ENCODE measurements at places on chromosomes 4 and X.

- DNase-seq = no peak
Observed at GRCh38 chr4:54726907-54727306, 69.2 kb downstream of the KIT start.

DNA sequence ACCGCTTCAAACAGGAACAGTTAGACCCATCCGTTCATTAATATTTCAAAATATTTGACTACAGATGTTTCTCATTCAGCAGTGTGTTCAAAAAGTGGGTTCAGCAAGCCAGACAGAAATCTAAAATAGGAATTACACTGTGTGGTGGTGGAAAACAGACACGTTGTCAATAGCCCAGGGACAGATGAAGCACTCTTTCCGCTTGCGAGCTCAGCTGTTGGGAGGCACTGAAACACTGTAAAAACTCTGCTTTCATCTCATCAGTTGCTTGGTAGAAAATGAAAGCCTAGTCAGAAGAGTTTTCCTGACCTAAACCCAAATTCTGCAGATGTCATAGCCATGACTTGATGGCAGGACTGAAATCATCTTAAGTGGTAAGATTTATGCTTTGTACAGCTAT, 38.5 kb downstream of the LRP2BP start:
- no peak for DNase-seq

DNA sequence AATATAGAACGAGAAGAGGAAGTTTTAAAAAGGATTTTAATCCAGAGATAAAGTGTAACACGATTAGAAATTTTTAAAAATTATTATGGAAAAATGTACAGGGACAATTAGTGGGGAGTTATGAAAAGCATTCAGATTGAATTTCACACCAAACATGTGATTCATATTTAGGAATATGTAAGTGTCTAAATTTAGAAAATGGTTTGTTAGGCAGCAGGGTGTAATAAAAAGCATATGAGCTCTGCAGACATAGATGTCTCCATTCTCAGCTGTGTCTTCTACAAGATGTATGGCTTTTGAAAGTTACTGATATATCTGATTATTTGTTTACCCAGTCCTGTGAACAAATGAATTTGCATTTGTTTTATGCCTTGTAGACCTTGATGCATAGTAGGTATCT, 638.9 kb upstream of the AGA start:
- no peak for DNase-seq

GRCh38 chr4:74219240-74219639, 61.3 kb downstream of the MTHFD2L start:
- DNase-seq = no peak

- no peak for DNase-seq
Observed at GRCh38 chr4:81786063-81786763, 314.5 kb upstream of the RASGEF1B start.

DNA sequence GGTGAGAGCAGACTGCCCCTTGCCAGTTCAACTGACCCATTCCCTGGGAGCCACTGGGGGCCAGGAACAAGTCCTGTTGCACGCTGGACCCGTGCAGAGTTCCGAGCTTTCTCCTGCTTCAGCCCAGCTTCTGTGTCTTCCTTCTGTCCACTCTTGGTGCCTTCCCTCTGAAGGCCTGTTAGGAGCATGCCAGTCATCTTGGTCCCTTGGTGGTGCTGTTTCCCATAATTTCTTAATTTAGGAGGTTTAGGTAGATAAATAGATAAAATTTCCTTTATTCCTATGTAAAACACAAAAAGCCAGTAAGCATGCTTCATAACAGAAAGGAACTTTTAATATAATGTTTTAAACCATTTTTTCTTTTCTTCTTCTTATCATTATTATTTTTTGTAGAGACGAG, 672.7 kb downstream of the CCSER1 start:
- DNase-seq = no peak

GRCh38 chr4:84856468-84857049, 109.9 kb downstream of the WDFY3 start:
- no peak for DNase-seq

GRCh38 chr4:186016796-186017195, 52.2 kb upstream of the TLR3 start:
- no peak for DNase-seq
